ENCODE measurements at places on chromosomes 13 and 19.

GRCh38 chr13:53512635-53513034 lies 484.0 kb downstream of the OLFM4 start:
- DNase-seq: no peak

- no peak for DNase-seq
Measured at GRCh38 chr13:32731576-32731975, 145.3 kb downstream of the PDS5B start.

DNA sequence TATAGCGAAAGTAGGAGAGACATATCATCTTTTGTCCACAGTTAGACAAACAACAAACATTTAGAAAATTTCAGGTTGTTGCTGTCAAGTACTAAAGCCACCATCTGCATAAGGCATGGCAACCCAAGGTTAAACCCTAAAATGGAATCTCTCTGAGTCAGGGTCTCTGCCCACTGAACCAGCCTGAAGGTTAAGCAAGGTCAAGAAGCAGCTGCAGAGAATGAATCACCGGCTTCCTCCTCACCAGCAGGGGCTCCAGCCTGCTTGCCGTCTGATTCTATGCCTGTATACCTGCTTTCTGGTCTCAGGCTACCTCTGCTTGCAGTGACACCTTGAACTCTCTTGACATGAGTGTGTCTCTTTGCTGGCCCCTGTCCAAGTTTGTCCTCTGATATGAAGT lies 726.2 kb upstream of the SGCG start:
- no peak for DNase-seq

DNA sequence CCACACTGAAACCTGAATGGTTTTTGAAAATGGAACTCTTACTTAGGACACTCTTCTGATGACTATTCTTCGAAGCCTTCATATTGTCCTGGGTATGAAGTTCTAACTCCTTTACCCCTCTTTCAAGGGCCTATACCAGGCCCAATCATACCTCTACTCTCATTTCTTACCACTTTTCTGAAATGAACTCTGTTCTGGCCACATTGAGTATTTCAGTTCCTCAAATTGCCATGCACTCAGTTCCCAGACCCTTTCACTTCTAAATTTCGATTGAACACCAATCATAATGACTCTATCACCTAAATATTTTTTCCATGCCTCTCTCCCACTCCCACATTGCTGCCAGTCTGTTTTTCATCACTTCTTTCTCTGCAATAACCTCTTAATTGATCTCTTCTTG lies 53.7 kb downstream of the LACC1 start:
- no peak for DNase-seq

GRCh38 chr13:46176756-46177155 lies 5.2 kb downstream of the LCP1 start:
- no peak for DNase-seq

DNA sequence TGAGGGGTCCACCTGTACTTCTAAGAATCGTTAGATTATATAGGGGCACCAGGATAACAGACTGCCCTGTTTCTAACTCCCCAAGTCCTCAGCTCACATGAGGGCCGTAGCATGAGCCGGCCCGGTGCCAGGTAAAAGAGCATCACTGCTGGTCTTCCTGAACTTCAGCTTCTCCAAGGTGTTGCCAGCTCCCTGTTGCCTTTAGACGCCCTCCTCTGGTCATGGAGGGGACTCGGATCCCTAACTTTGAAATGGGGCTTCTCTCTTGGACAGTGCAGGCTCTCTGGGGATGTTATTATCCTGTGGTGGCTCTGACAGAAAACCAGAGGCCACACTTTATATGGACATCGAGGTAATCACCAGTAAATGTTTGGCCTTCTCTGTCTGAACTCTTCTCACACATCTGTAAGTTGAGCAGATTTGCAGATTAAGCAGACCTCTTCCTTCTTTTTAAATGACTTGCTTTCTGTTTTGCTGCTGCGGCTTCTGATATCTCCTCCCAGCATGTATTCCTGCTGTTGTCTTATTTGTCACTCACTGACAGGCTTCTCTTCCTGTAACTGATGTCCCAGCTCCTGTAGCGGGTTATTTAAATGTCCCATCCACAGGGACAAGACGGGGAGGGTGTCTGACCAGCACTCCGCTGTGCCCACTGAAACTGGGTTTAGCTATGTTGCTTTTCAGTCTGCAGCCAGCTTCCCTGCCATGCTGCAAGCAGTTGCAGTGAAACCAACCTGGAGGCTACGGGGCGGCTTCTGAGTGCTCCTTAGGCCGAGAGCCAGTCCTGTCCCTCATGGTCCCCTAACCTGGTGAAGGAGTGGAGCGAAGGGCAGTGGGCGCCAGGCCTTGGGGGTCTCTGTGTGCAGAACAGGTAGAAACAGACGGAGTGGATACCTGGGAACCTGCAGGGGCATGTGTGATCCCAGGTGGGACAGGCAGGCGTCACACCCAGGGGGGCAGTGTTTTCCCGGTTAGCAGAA lies 39.2 kb downstream of the TSSK6 start:
- no peak for DNase-seq

GRCh38 chr13:74550039-74550438 lies 415.8 kb upstream of the KLF12 start:
- no peak for DNase-seq

DNA sequence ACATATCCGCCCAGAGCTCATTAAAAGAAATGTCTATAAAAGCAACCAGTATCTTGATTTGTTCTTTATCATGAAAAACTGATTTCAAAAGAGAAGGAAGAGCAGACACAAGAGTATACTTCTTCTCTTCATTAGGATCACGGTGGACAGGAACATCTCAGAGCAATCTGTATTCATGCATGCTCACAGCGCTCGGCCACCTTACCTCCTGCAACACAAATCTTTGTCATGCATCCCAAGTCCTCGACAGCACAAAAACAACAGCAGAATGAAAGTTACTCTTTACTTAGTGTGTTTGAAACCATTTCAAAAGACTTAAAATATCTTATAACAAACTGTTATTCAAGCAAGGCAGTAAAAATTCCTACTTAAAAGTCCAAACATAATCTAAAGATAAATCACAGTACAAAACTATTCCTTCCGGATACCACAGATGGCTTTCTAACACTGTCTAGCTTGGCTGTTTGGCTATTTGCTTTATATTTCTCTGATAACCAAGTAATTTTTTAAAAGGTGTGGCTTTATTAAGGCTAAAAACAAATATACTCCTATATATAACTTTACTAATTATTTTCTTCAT lies 174.5 kb downstream of the TBC1D4 start:
- no peak for DNase-seq

DNA sequence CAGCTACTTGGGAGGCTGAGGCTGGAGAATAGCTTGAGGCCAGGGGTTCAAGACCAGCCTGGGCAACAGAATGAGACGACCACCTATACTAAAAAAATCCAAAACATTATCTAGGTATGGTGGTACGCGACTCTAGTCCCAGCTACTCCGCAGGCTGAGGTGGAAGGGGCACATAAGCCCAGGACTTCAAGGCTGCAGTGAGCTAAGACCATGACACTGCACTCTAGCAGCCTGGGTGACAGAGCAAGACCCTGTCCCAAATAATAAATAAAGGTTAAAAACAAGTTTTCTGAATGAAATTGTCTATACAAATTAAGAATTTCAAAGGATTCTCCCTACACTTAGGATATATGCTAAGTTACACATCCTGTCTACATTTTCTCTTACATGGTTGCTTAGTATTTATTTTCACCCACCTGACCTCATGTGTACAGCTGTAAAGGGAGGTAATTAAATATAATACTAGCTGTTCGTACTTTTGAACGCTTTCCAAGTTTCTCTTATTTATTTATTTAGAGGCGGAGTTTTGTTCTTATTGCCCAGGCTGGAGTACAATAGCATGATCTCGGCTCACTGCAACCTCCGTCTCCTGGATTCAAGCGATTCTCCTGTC lies 1.6 kb downstream of the SLC25A30 start:
- DNase-seq: no peak

DNA sequence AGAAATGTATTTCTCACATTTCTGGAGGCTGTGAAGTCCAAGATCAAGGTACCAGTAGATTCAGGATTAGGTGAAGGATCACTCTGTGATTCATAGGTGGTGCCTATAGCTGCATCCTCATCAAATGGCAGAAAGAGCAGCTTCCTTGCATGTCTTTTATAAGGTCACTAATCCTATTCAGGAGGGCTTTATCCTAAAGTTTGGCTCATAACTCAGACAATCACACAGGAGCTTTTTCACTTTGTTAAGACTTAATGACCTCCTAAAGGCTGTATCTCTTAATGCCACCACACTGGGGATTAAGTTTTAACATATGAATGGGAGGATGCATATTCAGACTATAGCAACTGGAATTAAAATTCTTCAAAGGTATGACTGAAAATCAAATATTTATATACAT lies 861.1 kb downstream of the DACH1 start:
- DNase-seq: no peak

GRCh38 chr13:80441968-80442367 lies 101.0 kb upstream of the SPRY2 start:
- no peak for DNase-seq

DNA sequence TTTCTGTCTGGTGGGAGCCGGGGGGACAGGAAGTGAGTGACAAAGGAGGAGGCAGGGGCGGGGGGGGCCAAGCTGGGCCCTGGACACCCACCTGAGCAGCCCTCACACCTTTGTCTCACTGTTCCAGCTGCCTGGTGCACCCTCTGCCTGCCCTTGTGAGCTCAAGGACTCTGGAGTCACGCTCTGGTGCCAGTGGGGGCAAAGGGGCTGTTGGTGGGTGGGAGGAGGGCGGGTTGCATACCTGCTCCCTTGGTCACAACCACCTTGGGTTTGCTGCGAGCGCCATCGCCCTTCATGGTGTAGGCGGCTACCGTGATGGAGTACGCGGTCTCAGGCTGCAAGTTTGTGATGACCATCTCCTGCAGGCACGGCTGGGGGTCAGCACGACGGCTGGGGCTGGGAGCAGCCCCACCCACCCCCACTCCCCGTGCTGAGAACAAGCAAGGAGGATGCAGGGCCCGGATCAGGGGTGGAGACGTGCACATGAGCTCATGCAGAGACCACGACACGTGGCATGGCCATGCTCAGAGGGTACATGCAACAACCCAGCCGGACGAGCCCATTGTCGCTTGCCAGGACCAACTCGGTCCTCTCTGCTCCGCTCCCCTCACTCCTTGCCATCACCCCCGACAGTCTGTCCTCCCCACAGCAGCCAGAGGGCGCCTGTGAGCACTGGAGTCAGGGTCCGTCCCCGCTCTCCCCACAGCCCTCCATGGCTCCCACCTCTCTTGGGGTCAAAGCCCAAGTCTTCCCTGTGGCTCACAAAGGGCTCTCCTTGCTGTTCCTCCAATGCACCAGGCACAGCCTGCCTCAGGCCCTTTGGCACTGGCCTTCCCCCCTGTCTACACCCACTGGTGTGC lies 114.9 kb downstream of the PTPRS start:
- no peak for DNase-seq

DNA sequence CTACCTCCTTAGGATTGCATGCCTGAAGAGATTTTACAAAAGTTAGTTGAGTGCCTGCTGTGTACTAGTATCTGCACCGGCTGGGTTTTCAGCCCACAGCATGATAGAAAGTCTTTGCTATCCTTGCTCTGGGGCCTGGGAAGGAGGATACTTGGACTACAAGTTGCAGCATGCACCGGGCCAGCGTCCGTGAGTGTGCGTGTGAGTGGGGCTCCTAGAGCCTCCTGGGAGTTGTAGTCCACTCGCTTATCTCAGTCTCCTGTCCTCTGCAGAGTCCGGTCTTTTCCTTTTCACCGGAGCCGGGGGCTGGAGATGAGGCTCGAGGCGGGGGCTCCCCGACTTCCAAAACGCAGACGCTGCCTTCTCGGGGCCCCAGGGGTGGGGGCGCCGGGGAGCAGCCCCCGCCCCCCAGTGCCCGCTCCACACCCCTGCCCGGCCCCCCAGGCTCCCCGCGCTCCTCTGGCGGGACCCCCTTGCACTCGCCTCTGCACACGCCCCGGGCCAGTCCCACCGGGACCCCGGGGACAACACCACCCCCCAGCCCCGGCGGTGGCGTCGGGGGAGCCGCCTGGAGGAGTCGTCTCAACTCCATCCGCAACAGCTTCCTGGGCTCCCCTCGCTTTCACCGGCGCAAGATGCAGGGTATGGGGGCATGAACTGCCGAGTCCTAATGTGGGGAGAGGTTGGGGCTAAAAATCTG lies 20.6 kb downstream of the BRSK1 start:
- no peak for DNase-seq

DNA sequence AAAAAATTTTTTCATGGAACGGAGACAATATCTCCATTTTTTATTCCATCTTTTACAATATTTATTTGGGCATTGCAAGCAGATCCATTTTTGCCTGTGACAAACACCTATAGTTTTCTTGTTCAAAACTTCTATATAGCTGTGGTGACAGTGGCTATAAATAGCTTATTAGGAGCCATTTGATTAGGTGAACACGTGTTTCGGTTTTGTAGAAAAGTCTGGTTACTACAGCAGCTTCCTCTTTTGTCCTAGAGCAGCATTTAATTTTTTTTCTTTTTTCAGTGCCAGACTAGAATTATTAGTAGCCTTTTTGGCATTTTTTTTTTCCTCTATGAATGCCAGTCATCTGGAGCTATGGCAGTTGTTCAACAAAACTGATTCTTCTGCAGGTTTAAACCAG lies 123.5 kb downstream of the RXFP2 start:
- DNase-seq: no peak

- DNase-seq: no peak
Measured at GRCh38 chr13:66222127-66222526, 1008.0 kb downstream of the PCDH9 start.

GRCh38 chr13:24672141-24673132 lies 7.8 kb upstream of the ATP12A start:
- DNase-seq: no peak

DNA sequence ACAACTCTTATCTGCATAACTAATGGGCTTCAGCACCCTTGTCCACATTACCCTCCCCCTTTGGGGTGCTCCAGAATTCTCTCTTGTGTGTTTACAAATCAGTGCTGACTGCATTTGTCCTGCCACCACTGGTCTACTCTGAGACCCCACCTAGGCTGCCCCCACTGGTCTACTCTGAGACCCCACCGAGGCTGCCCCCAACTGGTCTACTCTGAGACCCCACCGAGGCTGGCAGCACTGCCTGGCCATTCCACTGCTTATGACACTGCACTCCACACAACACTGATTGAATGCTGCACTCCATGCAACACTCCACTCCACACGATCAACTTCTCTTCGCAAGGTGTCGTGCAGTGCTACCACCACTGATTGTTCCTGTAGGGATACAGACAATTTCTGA lies 1459.2 kb upstream of the SLC10A2 start:
- DNase-seq: no peak

DNA sequence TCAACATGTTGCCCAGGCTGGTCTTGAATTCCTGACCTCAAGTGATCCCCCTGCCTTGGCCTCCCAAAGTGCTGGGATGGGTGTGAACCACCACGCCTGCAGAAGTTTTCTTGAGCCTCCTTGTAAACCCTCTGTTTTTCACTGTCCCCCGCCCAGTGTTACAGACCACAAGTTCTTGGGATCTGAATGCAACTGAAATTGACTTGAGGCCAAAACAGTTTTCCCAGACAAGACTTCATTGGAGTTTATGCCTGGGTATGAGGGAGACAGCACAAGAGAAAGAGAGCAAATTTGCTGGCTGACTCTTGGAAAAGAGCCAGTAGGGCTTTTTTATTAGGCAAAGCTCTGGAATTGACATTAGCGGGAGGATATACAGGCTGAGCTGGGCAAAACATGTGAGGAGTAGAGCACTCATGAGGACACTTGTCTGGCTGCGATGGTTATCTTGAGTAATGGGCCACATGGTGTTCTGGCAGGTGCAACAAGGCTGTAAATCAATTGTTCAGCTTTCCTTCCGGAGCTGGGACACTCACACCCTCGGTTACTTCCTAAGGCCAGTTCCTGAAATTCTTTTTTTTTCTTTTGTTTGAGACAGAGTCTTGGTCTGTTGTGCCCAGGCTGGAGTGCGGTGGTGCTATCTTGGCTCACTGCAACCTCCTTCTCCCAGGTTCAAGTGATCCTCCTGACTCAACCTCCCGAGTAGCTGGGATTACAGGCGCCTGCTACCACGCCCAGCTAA lies 12.7 kb upstream of the HNRNPL start:
- DNase-seq: no peak

All from RWPE2 (cell line).